Nephron progenitor cell (in vitro differentiated cells): ENCODE measurements at places on chromosomes 3 and 15.

- peak; percentile 48 for DNase-seq
Observed at GRCh38 chr3:9102240-9102981, 139.1 kb upstream of the RAD18 start.

GRCh38 chr3:45911511-45912226 lies 25.3 kb downstream of the CCR9 start:
- no peak for DNase-seq

- DNase-seq: no peak
Observed at GRCh38 chr15:65208647-65209046, 2.6 kb downstream of the CILP start.

DNA sequence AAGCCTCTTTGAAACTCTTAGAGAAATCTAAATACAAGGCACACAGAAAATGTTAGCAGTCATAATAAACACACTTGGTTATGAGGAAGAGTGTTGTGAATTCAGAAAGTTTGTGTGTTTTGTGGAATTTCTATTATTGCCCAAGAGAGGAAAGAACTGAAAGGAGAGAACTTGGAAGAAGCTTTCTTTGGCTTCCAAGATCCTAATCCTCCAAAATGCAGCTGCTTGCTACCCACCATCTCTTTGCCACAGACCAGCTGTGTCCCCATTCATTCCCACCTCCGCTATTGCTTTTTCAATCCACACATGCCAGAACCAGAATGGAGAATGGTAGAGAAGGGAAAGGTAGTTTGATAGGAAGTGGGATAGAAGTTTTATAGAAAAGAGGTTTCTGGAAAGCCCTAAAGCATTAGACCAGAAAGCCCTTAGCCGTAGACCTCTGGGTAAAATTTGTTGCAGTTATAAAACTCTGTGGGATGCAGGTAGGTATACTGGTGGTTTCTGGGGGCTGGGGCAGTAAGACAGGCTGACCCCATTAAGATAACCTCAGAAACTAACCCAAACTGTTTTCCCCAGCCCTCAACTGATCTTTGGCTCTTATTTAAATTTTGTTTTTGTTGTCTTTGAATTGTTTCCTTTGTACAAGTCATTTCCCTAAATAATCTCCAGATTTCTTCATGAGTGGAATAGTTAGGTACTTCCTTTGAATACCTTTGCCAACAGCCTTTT lies 108.5 kb downstream of the FILIP1L start:
- no peak for DNase-seq

DNA sequence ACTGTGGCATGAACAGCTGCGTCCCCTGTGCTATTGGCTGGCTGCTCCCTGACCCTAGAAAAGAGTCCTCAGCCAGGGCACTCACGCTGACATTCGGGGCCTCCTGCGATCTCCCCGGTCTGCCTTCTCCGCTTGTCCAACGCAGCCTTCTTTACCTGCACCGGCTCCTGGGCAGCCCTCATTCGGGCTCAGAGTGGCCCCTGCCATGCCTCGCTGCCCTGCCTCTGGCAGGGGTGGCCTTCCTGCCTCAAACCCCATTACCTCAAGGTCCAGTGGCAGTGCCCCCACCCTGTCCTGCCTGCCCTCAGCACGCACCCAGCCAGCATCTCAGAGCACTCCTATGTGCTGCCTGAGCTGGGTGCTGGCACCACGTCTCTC lies 86.5 kb downstream of the TBC1D2B start:
- DNase-seq: no peak

DNA sequence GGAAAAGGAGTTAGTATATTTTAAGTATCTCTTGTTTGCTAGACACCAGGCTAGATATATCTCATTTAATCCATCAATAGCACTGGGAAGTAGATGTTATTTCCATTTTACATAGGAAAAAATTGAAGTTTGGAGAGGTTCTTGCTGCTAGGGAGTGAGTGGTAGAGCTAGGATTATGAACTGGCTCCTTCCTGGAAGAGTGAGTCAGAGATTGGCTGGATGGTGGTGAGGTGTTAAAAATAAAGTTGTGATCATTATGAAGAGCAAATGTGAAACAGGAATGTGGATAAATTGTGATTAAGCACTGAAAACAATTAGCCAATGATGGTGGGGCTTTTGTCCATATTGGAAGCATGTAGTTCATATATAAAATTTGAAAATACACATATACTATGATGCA lies 234.2 kb downstream of the WNT5A start:
- DNase-seq: no peak

DNA sequence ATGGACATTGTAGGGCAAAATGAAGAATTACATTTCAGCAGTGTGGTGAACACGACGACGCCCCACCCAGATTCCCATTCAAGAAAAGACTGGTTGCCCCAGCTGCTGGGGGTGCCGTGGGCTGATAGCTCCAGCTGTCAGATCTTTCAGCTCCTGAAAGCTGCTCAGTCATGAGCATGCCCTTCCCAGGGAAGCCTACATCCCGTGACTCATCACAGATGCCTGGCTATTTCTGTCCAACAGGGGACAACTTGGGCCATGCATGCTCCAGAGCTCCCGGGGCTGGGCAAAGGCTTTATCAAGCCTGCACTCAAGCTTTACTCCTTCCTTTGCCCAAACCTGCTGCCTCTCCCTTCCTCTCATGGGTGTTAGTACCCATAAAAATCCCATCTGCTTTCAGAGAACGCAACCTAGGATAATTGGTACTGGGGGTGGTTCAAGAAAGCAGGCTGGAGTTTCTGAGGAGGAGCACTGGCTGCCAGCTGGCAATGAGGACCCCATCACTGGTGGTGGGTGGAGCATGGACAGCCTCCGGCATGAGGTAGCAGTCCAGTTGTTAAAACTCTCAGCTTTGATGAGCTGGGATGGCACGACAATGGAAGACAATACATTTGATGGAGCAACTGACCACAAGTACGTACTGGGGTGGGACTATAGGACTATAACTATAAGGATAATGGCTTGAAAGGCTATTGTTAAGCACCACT lies 16.4 kb upstream of the ST8SIA2 start:
- no peak for DNase-seq

- no peak for DNase-seq
Observed at GRCh38 chr3:48826451-48826850, 21.2 kb downstream of the PRKAR2A start.

DNA sequence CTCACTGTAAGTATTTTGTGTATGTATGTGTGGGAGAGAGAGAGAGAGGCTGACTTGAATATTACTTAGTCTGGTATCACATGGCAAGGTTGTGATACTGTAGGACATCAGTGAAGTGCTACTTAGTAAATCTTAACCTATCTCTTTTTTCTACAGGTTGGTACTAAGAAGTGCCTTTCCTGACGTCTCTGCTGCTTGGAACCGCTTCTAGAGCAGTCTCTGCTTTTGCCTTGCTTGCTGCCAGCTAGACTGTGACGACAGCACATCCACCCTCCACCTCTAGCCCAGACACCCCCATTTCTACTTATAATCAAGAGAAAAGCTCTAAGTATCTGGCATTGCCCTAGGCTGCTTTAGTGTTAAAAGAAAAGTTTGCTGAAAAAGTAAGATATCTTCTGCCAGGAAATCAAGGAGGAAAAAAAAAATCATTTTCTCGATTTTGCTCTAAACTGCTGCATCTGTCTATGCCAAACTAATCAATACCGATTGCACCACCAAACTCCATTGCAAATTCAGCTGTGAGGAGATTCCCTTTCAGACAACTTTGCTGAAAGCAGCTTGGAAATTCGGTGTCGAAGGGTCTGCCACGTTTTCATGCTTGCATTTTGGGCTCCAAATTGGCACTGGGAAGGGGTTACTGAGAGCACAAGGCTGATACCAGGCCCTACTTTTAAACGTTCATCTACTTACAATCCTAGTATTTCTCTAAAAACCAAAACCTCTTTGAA lies 30.7 kb downstream of the MBNL1 start:
- DNase-seq: no peak

DNA sequence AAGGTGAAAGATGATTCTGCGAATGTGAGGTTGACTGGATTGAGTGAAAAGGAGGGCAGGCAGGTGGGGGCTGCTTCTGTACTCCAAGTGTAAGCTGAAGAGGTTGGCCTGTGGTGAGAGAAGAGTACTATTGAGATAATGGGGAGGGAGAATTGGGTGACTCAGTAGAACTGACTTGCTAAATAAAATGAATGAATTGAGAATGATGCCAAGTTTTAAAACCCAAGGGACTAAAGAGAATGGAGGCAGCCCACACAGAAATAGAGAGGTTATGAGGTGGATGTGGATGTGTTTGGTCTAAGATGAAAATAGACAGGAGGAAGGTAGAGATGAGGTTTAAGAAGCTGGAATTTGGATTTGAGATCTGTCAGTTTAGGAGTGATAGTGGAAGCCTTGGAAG lies 5.9 kb downstream of the MME start:
- DNase-seq: no peak

DNA sequence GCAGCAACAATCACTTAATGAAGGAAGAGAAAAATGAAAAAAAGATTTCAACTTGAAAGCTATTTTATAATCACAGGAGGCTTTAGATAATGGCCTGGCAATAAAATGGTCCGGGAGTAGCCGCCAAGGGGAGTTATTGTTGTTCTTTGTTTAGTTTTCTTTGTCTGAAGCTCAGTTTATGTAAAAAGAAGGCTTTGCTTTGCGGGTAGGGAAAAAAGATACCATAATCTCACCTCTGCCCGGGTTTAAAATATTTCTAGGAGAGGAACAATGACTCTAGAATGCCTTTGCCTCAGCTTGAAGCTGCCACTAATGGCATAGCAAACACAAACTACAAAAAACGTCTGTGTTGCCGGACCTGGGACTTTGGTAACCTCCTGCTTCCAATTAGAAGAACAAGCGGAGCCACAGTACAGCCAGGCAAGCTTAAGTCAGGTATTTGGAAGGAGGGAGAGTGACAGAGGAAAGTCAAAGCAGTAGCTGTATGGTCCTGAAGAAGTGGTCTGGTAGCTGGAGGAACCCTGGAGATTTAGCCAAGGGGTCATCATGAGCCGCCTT lies 764.5 kb downstream of the TUSC7 start:
- DNase-seq: no peak

GRCh38 chr3:77571971-77572715 lies 532.2 kb downstream of the ROBO2 start:
- no peak for DNase-seq

DNA sequence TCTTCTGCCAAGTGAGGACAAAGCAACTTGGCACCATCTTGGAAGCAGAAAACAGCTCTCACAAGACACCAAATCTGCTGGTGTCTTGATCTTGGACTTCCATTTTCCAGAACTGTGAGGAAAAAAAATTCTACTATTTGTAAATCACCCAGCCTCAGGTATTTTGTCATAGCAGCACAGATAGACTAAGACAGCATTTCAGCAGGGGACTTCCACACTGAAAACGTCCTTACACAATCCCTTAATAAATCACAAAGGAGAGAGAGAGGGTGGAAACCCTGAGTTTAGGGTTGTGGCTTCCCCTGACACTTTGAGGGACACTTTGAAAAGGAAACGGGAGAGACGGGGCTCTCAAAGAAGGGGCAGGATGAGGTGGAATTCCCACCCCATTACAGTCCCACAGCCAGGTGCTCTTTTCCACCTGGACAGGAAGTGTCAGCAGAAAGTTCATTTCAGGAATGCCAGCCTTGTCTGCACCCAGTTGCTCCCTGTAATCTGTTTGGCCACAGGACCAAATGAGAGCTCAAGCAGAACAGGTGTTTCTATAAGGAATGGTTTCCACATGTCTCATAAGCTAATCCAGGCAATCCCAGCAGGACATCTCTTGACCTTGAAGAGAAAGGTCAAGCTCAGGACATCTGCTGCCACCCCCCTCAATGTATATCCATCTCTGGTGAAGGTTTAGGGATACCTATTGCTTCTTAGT lies 51.3 kb downstream of the MYLK start:
- DNase-seq: no peak

DNA sequence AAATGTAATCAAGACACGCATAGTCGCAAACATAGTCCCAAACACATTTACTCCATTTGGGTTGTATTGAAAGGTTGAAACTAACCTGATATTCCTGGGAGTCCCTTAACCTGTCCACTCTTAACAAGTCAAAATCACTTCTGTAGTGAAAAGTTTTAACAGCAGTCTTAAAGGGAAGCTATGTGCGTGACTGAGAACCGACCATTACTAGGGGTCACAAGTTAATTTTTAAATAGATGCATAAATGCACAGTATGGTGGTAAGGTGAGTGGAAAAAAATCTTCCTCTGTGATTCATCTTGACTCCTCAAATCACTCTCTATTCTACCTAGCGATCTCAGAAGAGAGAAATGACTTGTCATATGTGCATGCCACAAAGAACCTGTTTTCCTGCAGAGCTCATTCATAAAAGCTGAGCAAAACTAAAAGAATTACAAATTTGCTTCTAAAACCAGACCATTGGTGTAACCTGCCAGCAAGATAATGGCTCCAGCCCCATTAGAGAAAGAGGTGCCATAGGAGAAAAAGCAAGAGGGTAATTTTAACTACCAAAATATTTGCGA lies 4.8 kb downstream of the GPR15 start:
- no peak for DNase-seq

DNA sequence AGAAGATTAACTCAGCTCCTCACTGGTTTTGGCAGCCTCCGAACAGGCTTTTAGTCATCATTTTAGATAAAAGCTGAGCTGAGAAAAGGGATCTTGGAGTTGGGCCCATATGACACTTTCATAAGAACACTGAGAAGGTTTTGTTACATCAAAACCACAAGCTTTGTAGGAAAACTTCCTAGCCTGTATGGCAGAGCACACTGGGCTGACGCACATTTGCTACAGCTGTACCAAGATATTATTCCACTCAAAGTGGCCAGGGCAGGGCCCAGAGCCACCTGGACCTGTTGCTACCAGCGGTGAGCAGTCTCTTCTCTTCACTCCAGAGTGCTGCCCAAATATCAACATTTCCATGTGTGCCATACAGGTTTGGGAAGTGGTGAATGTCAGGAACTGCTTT lies 160.5 kb upstream of the CCDC54 start:
- no peak for DNase-seq

GRCh38 chr3:71010726-71011455 lies 572.6 kb downstream of the FOXP1 start:
- DNase-seq: no peak

DNA sequence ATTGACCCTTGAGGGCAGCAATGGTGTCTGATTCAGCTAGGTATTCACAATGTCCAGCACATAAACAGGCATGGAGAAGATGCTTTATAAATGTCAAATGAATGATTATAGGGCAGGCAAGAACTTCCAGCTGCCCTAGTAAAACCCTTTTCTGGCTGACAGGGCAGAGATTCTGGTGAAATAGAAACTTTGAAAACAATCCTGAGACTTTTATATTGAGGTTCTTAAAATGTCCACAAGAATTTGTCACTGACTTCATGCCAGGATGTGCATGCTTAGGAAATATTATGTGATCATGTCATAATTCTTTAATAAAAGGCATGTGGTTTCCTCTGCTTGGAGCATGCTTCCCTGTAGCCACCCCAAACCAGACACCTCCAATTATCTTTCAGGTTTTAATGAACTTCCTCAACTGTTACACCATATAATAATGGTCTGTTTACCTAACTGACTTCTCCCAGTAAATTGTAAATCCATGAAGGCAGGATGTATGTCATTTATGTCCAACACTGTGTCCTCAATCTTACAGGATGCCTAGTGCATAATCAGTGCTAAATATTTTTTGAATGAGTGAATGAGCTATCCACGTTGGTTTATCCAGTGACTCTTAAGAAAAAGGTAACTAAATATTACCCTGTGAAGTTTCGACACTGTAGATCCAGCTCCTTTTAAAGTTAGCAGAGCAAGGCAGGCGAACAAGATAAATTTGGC lies 43.4 kb upstream of the CLRN1 start:
- no peak for DNase-seq
